ENCODE measurements at places on chromosomes 5 and 9.
A peak's percentile ranks its signal among the peaks of the same experiment; 100 is the strongest.

GRCh38 chr9:35538361-35539234 is 48.7 kb downstream of the RUSC2 start:
- DNase-seq, result no peak

GRCh38 chr9:86356871-86357866 is 3.0 kb upstream of the TUT7 start:
- DNase-seq, result no peak

DNA sequence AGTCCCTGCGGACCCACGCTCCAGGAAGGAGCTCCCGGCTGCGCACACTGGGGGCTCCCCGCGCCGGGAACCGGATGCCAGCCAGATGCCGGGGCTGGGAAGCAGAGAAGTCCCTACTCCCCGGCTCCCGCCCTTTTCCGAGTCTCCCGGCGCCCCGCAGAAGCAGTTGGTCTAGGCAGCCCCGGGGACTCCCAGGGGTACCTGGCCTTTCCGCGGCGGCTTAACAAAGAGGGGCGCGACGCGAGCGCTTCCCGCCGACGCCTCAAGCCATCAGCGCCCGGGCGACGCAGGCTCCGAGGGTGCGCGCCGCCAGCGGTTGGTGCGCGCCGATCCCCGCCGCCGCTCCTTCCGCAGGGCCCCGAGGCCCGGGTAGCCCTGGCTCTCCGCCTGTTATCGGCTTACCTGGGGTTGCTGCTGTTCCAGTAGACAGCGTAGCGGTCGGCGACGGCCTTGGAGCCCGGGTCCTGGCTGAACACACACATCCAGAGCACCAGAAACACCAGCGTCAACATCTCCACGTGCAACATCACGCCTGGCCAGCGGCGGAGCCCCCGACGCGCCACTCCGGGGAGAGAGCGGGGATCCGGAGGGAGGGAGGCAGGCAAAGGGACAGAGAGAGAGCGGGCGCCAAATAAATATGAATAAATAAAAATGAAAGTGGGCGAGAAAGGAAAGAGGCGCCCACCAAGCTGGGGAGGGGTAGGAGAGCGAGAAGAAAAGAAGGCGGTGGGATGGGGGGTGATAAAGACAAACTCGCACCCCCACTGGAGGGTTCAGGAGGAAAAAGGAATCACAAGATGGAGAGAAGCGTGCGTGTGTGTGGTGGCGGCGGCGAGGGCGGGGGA is 428 bp downstream of the EFNA5 start:
- DNase-seq, result peak; percentile 23

GRCh38 chr5:6905423-6905822 is 192.2 kb downstream of the TENT4A start:
- no peak for DNase-seq

DNA sequence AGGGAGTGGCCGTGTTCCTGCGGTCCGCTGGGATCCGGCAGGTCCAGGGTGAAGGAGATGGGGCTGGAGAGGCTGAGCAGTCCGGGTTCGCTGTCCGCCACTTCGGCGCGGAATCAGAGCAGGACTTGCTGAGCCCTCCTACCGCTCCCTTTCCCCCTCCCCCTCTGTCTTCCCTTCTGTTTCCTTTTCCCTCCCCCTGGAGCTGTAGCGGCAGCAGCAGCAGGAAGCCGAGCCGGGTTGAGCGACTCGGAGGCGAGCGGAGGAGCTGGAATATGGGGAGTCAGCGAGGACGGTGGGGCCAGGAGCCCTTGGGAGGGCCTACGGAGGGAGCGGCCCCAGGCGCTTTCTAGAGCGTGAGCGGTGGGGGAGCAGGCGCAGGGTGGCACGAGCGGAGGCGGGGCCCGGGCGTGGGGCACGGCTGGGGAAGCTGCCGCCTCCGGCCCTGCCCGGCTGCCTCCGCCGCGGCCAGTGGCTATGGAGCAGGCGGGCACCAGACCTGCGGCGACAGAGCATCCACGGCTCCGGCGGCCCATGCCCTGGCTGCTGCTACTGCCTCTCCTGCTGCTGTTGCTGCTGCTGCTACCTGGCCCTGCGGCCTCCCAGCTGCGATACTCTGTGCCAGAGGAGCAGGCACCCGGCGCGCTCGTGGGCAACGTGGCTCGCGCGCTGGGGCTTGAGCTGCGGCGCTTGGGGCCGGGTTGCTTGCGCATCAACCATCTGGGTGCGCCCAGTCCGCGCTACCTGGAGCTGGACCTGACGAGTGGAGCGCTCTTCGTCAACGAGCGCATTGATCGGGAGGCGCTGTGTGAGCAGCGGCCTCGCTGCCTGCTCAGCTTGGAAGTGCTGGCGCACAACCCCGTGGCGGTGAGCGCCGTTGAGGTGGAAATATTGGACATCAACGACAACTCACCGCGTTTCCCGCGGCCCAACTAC is at the start of gene PCDHAC2:
PCDHAC2 (plus strand) TSS at position 184 of the 933 bp plus-strand sequence; CDS start at position 475, 291 bp downstream.
- peak; percentile 46 for DNase-seq

Data from NCI-H510A (cell line).